ENCODE measurements at places on chromosomes 13 and 19.
A peak's percentile ranks its signal among the peaks of the same experiment; 100 is the strongest.

DNA sequence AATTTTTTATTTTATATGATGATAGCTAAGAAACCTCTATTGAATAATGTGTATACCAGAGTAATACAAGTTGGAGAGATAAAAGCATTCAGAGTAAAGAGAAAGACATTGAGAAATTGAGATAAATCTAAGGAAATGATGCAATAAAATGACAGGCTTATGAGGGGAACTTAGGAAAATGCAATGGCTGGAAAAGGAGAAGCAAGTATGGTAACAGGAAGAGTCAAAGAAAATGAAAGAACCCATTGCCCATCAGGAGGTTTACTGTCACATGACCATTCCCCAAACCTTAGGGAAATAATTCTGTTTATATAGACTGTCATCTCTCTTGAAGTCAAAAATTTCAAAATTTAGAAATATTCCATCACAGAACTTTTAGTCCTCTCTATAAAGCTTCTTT is 808.0 kb upstream of the PRR20A start:
- DNase-seq = no peak

GRCh38 chr19:4800591-4801081 is 9.1 kb downstream of the FEM1A start:
- DNase-seq = no peak

GRCh38 chr13:100362781-100363180 is 225.8 kb downstream of the GGACT start:
- DNase-seq = no peak

GRCh38 chr13:79511611-79512010 is 30.7 kb downstream of the NDFIP2 start:
- DNase-seq = no peak

- DNase-seq = no peak
Measured at GRCh38 chr19:30070198-30070967, 128.3 kb downstream of the URI1 start.

GRCh38 chr13:96093296-96094006 is 3.5 kb downstream of the HS6ST3 start:
- no peak for DNase-seq

DNA sequence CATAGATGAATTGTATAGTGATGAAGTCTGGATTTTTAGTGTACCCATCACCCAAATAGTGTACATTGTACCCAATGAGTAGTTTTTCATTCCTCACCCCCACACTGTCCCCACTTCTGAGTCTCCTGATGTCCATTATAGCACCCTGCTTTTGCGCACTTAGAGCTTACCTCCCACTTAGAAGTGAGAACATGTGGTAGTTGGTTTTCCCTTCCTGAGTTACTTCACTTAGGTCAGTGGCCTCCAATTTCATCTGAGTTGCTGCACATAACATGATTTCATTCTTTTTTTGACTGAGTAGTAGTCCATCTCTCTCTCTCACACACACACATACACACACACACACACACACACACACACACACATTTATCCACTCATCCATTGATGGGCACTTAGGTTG is 43.2 kb upstream of the ALOX5AP start:
- DNase-seq = no peak

- DNase-seq = peak; percentile 84
Measured at GRCh38 chr13:95494082-95494681, 58.3 kb upstream of the CLDN10 start.

- DNase-seq = no peak
Measured at GRCh38 chr13:57666131-57666953, 34.8 kb downstream of the PCDH17 start.

DNA sequence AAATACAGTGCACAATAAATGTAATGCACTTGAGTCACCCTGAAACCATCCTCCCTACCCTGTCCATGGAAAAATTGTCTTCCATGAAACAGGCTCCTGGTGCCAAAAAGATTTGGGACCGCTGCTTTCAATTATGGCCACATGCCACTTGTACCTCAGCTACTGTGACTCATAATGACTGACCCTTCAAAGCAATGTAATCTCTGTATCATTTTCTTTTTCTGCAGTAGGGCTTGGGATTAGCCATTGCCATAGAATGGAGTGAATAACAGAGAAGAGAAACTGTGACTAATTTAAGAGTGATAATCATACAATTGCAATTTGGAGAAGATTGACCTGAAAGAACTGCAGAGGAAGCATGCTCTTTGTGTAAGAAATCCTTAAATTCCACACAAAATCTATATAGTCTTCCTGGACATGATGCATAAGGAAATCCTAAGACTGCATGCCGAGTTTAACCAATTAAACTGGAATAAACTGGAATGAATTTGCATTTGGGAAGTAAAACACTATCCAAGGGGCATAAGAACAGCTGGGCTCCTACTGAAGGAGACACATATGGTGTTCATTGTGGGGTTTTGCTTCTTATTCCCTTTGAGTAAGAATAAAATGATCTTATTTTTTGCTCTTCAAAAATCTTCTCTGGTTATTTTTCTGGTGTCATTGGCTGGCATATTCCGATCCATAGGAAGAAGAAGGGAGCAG is 59.5 kb upstream of the SLC7A1 start:
- no peak for DNase-seq

DNA sequence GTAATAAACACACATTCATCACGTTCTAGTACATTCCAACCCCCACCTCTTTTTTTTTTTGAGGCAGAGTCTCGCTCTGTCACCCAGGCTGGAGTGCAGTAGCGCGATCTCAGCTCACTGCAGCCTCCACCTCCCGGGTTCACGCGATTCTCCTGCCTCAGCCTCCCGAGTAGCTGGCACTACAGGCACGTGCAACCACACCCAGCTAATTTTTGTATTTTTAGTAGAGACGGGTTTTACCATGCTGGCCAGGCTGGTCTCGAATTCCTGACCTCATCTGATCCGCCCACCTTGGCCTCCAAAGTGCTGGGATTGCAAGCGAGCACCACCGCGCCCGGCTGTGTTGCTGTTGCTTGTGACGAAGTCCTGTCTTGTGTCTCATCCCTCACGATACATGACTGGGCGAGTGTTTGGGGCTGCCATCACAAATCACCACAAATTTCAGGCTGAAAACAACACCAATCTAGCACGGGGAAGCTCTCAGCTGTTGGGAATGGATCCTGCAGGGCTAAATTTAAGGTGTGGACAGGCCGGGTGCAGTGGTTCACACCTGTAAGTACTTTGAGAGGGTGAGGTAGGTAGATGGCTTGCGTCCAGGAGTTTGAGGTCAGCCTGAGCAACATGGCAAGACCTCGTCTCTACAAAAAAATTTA is 15.7 kb downstream of the MOB3A start:
- DNase-seq = no peak

GRCh38 chr13:94327318-94327717 is 152.2 kb downstream of the DCT start:
- no peak for DNase-seq

DNA sequence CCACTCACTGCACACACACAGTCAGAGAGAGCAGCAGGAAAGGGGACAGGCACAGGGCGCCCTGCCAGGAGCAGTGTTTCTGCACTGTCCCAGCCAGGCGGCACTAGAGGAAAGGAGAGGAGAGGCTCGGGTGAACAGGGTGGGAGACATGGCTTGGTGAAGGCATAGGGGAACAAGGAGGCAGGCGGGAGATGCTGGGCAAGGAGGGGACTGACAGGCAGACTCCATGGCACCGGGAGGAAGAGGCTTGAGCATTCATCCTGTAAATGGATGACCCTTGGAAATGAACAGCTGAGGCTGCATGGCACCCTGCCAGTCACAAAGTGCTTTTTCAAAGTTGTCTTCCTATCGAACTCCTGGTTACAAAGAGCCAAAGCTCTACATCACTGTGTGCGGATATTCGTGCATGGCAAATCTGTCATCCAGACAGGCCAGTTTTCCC is 22.4 kb downstream of the MED26 start:
- no peak for DNase-seq

- no peak for DNase-seq
Measured at GRCh38 chr13:43446126-43446525, 340.6 kb downstream of the ENOX1 start.

- no peak for DNase-seq
Measured at GRCh38 chr13:20870829-20871228, 31.7 kb downstream of the XPO4 start.

DNA sequence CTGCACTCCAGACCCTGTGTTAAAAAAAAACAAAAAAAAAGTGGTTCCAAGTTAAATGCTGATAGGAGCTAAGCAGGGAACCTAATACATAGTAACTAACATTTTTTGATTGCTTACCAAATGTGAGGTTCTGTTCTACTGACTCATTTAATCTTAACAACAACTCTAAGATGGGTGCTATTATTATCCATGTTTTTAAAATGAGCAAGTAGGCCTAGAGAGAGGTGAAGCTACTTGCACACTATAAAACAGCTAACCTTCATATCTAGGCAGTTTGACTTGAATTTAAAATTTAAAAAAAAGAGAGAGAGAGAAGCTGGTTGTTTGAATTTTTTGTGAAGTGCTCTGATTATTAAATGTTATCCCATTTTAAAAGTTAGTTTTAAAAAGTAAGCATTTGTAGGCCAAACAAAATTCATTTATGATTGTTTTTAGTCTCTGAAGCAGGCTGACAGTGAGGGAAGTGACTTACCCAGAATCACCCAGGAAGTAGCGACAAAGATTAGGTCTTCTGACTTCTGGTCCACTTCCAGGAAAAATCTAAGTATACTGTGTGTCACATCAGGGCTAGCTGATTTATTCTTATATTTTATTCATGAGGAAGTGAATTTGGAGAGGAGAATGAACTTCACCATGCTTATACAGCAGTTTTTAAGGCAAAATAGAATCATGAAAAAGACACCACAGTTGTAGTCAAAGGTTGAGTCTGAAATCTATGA is 2.4 kb downstream of the SIGLECL1 start:
- no peak for DNase-seq

DNA sequence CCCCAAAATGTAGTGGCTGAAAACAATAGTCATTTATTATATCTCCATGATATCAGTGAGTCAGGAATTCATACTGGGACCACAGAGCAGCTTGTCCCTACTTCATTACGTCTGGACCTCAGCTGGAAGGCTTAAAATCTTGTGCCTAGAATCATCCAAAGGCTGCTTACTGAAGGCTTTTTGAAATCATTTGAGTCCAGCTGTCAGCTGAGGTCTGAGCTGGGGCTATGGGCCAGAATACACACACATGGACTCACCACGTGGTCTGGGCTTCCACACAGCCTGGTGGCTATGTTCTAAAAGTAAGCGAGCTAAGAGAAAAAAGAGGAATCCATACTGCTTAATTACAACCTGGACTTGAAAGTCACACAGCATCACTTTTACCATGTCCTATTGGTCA is 209.2 kb downstream of the KCTD12 start:
- no peak for DNase-seq

DNA sequence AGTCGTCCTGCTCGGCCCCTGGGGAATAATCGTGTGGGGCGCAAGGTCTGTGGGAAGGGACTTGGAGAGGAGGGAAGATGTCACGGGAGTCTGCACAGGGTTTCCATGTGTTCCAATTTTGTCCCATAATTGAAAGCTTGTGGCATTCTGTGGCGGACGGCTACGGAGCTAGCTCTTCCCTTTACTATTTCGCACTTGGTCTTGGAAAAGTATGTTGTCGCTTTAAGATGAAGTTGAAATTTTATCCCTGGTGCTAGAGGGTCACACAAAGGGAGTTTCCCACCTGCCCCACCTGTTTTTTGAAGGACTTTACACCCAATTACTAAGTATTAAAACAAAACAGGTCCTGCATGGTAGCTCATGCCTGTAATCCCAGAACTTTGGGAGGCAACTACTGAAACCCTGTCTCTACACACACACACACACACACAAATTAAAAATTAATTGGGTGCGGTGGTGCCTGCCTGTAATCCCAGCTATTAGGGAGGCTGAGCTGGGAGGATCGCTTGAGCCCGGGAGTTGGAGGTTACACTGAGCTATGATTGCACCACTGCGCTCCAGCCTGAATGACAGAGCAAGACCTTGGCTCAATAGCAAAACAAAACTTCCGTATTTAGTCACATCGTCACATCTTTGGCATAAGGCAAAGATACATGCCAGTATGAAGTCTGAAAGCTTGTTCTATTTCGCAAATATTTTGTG is 967 bp upstream of the TPT1 start:
- no peak for DNase-seq

DNA sequence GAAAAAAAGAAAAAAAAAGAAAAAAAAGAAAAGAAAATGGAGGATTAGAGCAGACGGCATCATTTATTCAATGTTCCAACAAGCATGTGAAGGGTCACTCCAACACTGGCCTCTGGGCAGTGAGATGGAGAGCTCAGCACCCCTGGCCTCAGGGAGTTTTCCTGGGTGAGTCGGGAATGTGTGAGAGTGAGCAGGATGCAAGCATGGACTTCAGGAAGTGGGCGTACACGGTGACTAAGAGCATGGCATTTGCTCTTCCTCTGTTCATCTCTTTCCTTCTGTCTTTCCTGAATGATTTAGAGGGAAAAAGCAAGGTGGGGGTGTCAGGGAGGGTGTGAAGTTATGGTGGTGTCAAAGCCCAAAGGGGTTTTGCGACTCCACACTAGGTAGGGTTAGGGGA is 682 bp upstream of the CABP5 start:
- no peak for DNase-seq

GRCh38 chr13:21616880-21617279 is 12.9 kb upstream of the MICU2 start:
- no peak for DNase-seq

- DNase-seq = peak; percentile 93
Measured at GRCh38 chr13:93226623-93227279, at the start of gene GPC6. Gene GPC6 (plus strand): TSS chr13:93226807.

GRCh38 chr13:23695711-23696464 is 125.7 kb downstream of the TNFRSF19 start:
- DNase-seq = no peak

DNA sequence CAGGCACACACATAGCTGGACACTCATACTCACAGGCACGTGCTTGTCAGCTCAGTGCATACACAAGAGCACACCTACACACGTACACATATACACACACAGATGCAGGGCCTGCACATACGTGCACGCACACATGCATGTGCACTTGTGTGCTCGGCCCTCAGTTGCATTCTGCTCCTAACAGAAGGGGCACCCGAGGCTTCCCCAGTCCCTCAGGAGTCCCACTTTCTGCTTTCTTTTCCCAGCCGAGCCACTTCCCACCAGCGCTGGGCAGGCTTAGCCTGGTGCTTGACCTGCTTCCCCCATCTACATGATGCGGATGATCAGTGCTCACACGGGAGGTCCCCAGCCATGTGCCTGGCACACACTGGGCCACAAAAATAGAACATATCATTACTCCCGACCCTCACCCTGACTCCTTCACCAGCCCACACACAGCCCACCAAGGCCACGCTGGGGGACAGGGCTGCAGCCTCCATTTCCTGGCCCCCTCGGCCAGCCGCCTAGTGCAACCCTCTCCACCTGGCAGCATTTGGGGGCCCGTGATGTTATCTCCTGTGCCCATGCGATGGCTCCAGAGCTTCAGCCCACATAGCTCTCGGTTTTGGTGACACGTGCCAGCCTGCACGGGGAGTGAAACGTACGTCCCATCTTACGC is 125.2 kb upstream of the SPACA7 start:
- DNase-seq = no peak

DNA sequence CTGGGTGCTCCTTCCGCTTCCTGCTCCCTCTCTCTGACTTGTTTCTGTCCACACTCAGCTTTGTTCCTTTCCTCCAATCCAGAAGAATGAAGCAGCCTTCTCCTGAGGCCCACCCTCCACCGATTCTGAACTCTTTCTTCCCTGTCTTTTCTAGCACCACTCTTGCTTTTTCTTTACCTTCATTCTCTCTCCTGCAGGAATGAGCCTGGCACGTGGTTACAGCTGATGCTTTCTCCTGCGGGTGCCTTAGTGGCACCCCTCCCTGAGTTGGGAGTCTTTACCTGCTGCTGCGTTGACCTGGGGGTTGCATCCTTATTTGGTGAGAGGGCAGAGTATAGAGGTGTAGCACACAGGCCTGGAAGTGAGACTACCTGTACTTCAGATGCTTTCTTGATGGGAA is 6.2 kb downstream of the UBAC2 start:
- DNase-seq = no peak
